ENCODE measurements at places on chromosomes 5 and 9.
A peak's percentile ranks its signal among the peaks of the same experiment; 100 is the strongest.

DNA sequence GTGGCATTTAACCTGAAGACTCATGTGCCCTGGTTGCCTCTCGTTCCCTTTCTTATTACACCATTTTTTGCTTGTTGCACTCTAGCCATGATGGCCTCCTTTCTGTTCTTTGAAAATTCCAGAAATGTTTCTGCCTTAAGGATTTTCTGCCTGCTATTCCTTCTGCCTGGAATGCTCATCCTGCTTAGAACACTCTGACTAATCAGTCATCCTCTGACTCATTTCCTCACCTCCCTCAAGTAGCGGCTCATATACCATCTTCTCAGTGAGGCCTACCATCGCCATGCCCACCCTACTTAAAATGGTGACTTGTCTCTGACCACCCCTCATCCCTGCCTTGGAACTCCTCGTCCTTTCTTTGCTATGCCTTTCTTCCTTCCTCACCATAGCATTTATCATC, 68.8 kb downstream of the KIF4B start:
- DNase-seq = no peak

GRCh38 chr5:171782332-171782966, 3.2 kb upstream of the SMIM23 start:
- DNase-seq = no peak

DNA sequence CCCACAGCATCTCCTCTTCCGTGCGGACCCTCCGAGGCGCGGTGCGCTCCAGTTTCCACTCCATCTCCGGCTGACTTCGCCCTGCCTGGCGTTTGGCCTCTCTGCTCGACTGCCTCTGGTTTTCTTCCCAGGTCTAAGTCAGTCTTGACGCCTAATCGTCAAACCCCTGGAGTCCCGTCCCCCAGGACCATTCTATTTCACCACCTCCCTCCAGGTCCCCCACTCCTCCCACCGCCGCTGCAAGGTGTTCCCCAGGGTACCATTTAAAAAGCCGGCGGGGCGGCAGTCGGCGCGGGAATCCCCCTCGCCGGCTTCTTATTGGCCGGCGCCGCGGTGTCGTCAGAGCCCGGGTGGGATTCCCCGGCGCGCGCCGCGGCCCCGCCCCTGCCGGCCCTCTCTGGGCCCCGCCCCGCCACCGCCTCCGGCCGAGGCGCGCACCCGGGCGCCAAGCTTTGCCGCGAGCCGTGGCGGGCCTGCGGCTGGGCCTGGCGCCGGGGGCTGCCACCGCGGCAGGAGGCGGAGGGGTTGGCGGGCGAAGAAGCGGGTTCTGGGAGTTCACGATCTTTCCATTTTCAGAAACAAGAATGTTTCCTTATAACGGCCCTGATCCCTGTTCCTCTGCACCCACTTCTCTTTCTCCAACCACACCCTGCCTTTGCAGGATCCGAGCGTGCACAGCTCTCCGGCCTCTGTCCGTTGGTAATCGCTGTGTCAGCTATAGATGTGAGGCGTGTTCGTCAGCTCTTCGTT, at the start of gene CDC20B:
Gene CDC20B, minus strand, starts transcription at position 241 of the 750 bp plus-strand sequence. Its CDS starts 177 bp downstream, at position 64.
- peak; percentile 24 for DNase-seq

GRCh38 chr5:174313615-174314014, 268.1 kb downstream of the NSG2 start:
- DNase-seq = no peak

- no peak for DNase-seq
These were observed 5.0 kb upstream of the PTGER4 start for GRCh38 chr5:40674661-40675235.

- DNase-seq = no peak
These were observed 152.7 kb downstream of the SEC61B start for GRCh38 chr9:99374793-99375192.

GRCh38 chr5:37931541-37931940, 91.7 kb upstream of the GDNF start:
- no peak for DNase-seq

DNA sequence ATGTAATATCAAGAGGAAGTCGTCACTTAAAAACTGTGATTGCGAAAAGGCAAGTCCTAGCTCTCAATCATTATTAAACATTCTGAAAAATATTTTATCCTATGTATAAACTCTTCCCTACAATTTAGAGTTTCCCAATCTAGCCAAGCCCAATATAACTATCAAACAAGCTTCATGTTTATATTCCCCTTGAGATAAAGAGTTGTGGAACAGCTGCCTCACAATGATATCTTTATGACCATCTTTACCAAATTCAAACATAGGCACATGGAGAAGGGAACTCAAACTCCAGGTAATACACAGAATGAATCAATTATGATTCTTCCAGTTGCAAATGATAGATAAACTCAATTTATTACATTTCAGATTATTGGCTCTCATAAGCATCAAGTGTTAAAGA, 1468.7 kb downstream of the EFNA5 start:
- no peak for DNase-seq

GRCh38 chr5:19322716-19323485, 665.1 kb downstream of the CDH18 start:
- DNase-seq = no peak

DNA sequence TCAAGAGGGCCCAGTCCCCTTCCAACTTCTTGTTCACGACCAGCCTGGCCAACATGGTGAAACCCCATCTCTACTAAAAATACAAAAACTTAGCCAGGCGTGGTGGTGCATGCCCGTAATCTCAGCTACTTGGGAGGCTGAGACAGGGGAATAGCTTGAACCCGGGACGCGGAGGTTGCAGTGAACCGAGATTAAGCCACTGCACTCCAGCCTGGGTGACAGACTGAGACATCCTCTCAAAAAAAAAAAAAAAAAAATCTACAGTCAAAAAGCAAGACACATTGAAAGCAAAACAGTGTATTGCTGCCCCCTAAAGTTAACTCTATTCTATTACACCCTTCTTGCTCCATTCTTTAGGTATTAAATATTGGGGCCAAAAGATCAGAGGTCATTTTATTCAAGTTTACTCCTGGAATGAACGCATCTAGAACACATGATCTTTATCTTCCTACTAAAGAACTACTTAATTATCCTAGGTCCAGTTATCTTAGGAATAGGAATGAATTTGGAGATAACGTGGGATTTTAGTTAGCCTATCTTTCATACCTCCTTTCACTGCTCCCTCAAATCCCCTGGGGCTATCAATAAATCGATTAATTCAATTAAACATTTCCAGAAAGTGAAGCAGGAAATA, 2.4 kb downstream of the ATG12 start:
- no peak for DNase-seq

DNA sequence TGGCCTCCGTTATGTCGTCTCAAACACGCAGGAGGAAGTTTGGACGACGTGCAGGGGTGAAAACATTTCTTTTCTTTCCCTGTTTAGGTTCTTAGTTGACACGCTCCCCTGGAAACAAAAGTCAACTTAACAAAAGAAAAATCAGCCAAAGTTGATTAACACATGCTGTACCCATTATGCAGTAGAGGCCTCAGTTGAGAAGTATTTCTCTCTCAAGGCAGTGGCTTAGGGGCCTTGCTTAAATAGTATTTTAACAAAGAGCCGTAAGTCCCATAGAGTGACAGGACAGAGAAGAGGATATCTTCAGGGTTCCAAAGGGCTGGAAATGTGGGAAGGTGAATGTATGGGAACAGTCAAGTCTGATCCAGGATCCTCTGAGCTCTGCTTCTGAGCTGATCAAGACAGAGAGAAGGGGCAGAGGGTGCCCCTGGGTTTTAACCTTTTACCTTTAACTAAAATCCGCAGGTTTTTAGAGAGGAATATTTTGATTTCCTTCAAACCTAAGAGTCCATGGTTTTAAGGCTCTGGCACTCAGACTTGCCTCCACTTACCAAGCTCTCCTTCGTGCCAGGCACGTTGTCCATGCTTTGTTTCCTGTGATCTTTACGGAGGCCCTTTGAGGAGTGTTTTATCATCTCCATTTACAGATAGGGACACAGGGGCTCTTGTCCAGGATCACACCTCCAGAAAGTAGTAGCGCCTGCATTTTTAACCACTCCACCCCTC, 629 bp upstream of the CD74 start:
- DNase-seq = no peak

DNA sequence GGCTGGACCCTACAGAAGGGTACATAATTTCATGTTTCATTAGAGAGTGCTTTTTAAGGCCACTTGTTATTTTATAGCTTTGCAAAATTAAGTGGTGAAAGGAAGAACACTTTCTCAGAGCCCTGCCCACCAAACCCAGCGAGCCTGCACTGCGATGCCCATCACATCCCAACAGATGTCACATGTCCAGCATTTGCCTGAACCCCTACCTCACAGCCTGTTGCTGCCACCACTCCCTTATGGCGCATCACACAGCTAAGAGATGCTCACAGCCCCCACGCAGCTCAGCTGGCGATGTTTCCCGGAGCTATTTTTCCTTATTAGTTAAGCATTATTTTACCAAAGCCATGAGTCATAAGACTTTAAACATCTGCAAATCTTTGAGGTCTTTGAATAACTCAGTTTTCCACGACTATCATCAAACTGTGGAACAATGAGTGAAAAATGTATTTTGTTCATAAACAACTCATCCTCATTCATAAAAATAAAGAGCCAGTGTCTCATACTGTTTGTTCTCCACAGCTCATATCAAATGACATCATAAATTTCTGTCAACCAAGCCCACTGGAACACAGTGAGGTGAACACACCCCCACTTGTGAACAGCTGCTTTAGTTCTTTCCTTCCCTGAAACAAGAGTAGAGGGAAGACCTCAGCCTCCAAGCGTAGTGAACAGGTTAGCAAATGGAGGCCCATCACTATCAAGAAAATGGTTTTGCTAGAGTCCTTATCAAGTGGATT, 104.9 kb downstream of the SYK start:
- DNase-seq = no peak

DNA sequence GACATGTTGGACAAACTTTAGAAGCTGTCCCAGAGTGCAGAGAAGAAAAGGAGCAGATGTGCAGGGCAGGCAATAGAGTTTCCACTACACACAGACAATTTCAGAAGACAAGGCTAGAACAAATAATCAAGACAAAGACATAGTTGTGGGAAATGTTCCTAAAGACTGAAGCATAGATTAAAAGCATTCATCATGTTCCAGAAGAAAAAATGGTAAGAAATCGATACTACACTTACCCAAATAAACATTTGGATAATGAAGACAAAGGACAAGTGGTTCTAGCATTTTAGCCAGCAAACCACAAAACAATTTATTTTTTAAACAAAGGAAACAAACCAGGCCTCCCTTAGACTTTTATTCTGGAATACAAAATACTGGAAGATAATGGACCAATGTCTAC, 97.9 kb downstream of the FSTL4 start:
- DNase-seq = no peak

DNA sequence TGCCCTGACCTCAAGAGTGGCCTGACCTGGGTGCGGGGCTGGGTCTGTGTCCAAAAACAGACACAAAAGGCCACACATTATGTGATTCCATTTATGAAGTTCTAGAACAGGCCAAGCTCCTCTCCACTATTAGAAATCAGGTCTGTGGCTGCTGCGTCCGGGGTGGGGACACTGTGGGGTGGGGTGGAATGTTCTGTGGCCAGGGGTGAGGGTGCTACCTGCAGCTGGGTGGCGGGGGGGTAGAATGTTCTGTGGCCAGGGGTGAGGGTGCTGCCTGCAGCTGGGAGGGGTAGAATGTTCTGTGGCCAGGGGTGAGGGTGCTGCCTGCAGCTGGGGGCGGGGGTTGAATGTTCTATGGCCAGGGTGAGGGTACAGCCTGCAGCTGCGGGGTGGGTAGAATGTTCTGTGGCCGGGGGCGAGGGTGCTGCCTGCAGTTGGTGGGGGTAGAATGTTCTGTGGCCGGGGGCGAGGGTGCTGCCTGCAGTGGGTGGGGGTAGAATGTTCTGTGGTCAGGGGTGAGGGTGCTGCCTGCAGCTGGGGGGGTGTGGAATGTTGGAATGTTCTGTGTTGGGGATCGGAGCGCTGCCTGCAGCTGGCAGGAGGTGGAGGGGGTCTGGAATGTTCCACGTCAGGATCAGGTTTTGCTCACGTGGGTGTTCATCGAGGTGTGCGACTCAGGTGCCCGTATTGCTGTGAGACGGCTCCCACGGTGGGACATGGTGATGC, 8.3 kb downstream of the LCN12 start:
- DNase-seq = no peak

- DNase-seq = no peak
These were observed 1049.4 kb upstream of the NUDT12 start for GRCh38 chr5:104612005-104612404.

- DNase-seq = no peak
These were observed 3.2 kb downstream of the DOLPP1 start for GRCh38 chr9:129084087-129084486.

- DNase-seq = no peak
These were observed 25.7 kb downstream of the HMGCS1 start for GRCh38 chr5:43287493-43287892.

DNA sequence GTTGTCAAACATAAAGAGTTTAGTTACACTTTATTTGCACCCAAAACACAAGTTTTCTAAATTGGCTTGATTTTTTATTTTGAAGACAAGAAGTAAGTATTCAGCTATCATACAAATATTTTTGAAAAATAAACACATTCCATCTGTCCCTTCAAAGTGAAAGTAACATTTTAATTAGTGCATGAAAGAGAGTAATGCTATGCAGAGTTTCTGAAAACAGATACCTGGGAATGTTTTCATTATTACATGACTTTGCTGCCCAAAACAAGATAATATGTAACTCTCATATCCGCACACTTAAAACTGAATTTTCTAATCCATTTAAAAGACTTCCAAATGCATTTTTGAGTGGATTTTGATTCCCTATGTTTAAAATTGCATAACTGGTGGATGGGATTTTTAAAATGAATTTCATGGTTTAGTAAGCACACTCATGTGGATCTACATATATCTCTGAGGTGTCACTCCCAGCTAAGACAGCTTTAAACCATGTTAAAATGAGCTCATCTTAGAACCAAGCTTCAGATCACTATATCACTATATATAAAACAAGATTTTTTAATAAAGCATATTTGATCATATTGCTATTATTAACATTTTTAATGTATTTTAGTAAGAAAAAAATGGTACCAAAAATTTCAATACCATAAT, 127.5 kb downstream of the ATPSCKMT start:
- no peak for DNase-seq
